ENCODE measurements at places on chromosomes 16 and 17.

- DNase-seq: no peak
Observed at GRCh38 chr17:37659925-37660324, 16.7 kb upstream of the DDX52 start.

DNA sequence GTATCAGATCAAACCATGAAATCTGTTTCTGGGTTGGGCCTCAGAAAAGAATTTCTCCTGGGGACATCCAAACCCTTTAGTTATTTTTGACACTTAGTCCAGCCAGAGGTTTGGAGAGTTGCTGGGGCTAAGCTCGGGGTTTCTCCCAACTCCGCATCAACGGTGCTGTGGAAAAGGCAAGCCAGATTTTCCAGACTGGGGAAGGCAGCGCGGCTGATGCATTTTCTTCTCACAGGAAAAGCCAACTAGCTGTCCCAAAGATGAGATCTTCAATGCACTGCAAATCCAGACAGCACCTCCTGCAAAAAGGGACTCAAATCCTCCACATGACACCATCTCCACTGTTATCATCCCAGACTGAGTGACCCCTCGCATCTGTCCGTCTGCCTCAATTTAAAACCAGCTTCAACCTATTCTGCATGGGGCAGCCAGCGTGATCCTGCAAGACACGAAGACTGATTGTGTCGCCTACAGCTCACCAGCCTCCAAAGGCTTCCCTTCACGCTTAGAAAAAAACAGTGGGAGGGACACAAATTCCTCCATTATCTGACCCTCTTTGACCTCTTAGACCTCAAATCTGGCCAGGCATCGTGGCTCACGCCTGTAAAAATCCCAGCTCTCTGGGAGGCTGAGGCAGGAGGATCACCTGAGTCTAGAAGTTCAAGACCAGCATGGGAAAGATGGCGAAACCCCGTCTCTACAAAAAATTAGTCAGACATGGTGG is 62.0 kb downstream of the GAS7 start:
- no peak for DNase-seq

DNA sequence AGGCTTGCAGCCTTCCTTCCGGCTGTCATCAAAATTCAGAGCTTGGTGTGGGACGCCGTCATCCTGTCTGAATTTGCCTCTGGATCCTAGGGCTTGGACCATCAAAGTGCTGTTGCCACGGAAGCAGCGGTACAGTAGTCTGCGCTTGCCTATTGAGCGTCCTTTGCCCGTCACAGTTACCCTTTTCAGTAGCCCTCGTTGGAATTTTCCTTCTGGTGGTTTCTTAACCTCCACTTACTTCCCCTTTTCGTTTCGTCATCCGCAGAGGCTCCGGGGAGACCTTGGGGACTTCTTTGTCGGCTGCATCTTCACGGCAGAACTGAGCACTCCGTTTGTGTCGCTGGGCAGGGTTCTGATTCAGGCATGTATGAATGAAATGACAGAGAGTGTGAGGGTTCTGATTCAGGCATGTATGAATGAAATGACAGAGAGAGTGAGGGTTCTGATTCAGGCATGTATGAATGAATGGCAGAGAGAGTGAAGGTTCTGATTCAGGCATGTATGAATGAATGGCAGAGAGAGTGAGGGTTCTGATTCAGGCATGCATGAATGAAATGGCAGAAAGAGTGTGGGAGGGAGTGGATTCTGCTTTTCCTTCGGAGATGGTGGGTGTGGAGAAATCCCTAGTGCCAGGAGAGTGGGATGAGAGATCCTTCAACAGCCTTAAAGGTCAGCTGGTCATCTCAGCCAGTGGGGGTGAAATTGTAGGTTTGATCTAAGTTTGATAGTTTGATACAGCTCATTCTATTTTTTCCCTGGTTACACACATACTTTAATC is 8.0 kb downstream of the TLCD3A start:
- peak; percentile 88 for DNase-seq

- DNase-seq: no peak
Observed at GRCh38 chr16:27223226-27223610, 19.9 kb downstream of the KDM8 start.

DNA sequence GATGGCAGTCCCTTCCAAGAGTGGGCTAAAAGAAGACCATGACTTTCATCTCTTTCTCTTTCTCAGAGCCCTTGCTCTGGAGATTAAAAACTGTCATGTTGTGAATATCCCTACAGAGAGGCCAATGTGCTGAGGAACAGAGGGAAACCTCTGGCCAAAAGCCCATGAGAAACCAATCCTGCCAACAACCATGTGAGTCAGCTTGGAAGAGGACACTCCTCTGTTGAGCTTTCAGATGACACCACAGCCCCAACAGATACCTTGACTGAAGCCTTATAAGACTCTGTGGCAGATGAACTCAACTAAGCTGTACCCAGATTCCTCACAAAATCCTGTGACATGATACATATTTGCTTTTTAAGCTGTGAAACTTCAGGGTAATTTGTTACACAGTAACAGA is 19.6 kb downstream of the CPPED1 start:
- no peak for DNase-seq

GRCh38 chr16:31537362-31538242 is 9.9 kb downstream of the AHSP start:
- DNase-seq: no peak

DNA sequence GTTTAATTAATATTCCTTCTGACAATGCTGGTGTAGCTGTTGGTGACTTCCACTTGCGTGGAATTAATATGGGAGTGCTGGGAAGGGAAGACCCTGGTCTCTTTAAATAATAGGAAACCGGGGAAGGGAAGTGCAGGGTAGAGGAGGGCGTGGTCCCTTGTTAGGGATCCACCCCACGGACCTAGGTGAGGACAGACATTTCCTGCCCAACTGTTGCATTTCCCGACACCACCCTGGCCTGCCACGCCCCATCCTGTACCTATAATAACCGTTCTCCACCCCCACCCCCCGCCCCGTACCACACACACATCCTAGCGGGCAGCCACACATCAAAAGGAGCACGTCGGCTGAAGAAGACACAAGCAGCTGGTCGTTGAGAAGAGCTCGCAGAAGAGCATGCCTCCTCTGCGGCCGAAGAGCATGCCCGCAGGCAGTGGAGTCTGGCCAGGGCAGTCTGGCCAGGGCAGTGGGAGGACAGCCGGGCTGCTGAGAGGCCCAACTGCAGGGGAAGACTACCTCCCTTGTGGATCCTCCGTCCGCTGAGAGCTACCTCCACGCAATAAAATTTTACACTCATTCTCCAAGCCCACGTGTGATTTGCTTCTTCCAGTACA is 36.8 kb upstream of the MMD start:
- DNase-seq: no peak

DNA sequence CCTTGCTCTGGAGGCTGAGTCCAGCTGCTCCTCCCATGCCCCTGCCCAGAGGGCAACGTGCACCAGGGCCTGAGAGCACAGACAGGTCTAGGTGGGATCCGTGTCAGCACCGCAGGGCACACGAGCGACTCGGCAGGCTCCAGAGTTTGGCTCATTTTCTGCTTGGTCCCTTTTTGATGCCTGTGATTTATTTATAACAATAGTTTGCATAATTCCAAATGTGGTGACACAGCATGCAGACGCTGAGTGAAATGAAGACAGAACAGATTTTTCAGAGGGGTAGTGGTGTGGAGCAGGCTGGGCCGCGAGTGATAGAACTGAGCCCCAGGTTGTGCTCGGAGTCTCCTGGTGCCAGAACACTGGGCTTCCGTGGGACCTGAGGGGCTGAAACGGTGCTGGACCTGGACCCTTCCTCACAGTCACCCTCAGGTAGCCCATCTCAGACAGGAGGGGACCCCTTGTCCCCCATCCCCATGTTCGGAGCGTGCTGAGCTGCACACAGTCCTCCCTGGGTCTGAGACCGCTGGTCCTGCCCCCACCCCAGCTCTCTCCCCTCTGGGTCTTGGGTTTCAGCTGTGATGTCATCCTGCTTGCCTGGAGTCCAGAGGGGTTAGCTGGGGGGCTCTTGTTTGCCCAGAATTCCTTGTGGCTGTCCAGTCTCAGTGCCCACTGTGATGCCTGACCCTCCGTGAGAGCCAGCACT is 95.9 kb downstream of the METRNL start:
- no peak for DNase-seq

GRCh38 chr17:75471207-75471606 is 14.8 kb downstream of the TMEM94 start:
- no peak for DNase-seq

DNA sequence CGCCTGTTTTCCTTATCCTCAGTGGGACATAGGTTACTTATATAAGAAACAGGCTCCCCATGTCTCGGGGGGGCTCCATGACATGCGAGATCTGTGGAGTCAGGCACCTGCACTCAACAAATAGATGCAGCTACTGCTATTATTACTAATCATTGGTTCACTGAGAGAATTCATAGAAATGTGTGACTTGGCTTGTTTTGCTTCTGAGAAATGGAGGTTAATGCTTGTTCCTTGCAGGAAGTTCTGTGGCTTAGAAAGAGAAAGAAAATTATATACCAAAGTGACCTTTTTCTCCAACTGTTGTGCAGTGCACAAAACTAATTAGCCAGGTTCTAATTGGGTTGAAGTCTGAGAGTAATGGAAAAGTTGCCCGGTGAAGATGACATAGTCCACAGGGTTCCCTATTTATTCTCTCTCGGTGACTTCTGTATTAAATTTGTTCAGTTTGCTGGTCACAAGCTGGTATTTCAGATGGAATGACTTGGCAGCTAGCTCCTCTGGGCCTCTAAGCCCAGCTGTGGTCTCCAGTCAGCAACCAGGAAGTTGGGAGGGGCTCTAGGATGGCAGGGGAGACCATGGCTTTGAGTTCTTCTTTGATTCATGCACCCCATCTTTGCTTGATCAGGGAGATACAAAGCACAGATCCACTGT is 17.6 kb upstream of the MAF start:
- DNase-seq: no peak

- DNase-seq: peak; percentile 87
Observed at GRCh38 chr17:19398301-19399181, 11.6 kb upstream of the MFAP4 start.

GRCh38 chr16:30700491-30700890 is 1.5 kb downstream of the SRCAP start:
- no peak for DNase-seq

- no peak for DNase-seq
Observed at GRCh38 chr17:15424521-15424920, 42.9 kb downstream of the CDRT4 start.

DNA sequence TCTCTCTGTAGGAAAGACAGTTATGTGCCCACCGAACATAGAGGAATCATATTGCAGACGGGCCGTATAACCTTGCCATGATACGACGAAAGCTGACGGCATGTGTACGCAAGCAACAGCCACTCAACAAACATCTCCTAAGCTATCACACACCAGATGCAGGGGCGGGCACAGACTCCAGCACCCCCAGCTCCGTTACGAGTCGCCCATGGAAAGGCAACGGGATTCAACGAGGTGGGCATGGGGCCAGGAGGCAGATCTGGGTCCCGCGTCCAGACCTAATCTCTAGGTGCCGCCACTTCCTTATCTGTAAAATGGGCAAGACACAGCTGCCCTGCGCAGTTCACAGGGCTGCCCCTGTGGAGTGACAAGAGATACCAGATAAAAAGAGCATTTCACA is 35.6 kb downstream of the ABR start:
- no peak for DNase-seq

GRCh38 chr17:55496094-55496881 is 15.0 kb downstream of the SMIM36 start:
- DNase-seq: peak; percentile 48

DNA sequence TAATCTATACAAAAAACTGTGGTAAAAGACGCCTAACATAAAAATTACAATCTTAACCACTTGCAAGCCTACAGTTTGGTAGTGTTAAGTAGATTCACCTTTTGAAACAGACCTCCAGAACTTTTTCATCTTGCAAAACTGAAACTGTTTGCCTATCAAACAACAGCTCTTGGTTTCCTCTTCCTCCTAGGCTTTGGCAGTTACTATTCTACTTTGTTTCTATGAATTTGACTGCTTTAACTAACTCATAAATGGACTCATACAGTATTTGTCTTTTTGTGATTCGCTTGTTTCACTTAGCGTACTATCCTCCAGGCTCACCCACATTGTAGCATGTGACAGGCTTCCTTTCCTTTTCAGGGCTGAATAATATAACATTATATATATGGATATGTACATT is 97.0 kb downstream of the PRKCA start:
- no peak for DNase-seq

GRCh38 chr16:23163921-23164320 is 14.7 kb upstream of the USP31 start:
- peak; percentile 56 for DNase-seq

- no peak for DNase-seq
Observed at GRCh38 chr17:69810326-69810965, 264.6 kb upstream of the KCNJ16 start.

DNA sequence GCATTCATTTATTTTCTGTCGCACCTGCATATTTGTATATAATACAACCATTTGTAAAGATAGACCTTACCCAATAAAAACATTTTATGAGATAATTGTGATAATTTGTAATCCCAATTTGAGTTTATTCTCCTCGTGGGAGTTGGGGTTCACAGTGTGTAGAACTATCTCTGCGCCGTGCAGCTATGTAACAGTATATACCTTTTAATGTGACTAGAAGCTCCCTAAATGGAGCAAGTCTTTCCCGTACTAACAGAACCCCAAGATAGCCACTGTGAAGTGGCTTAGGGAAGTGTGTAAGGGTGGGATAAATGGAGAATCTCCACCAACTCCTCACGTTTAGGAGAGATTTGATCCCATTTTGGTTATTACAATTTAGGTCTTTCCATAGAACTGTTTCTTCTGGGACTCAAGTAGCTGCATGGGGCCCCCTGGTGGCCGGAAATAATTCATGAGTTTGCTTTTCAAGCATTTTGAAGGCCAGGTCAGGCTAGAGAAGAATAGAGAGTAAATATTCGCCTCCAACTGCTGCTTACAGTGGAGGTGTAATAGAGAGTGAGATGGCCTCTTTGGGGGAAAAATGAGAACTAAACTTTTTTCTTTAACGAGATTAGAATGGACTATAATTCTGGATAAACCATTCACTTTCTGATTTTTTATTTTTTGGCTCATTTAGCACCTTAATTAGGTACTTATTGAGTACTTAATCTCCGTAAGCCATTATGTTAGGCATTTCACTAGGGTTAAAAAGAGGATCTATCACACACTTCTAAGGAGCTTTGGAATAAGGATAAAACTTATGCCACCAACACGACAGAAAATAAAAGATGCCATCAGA is 4.5 kb downstream of the TMEM100 start:
- peak; percentile 92 for DNase-seq

GRCh38 chr17:17205368-17206123 is 587 bp downstream of the PLD6 start:
- peak; percentile 51 for DNase-seq
